ENCODE measurements at places on chromosomes 5 and 9.

GRCh38 chr9:79610791-79611614, 39.2 kb downstream of the TLE4 start:
- peak overlapping the region; percentile 29 for H3K4me3 ChIP-seq
- H3K4me1 ChIP-seq: peaks cover 45% of the 10 kb centered on the region
- no peaks in the 10 kb centered on the region for H3K27me3 ChIP-seq
- peak overlapping the region; percentile 91 for H3K27ac ChIP-seq
- H3K36me3 ChIP-seq: 0 out of 2 replicates have a peak, but pooled peaks cover 12% of the 10 kb centered on the region

- no peak for DNase-seq
- peaks cover 55% of the 10 kb centered on the region for H3K36me3 ChIP-seq
- H3K4me1 ChIP-seq: peaks cover 36% of the 10 kb centered on the region
- H3K27ac ChIP-seq: no peak overlapping the region
- H3K4me3 ChIP-seq: no peak overlapping the region
- H3K27me3 ChIP-seq: no peaks in the 10 kb centered on the region
Observed at GRCh38 chr9:133057006-133057405, 4.8 kb upstream of the CEL start.

DNA sequence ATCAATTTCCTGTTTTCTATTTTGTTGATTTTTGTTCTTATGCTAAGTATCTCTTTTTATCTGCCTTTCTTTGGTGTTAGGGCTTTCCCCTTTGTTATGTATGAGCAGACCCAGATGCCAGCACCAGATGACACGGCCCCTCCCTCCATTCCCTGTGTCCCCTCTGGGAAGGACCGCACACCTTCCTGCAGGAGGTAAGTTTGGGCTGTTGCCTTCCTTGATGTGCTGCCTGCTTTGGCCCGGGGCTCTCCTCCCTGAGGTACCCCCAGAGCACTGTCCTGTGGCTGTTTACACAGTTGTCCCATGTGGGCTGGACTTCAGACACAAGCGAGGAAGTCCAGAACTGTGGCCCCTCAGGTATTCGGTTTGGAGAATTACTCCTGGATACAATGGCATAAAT, 343.8 kb upstream of the IRX1 start:
- no peaks in the 10 kb centered on the region for H3K27me3 ChIP-seq
- no peak overlapping the region for H3K4me3 ChIP-seq
- H3K27ac ChIP-seq: no peak overlapping the region
- H3K4me1 ChIP-seq: no peaks in the 10 kb centered on the region
- DNase-seq: no peak
- H3K36me3 ChIP-seq: no peaks in the 10 kb centered on the region

- no peaks in the 10 kb centered on the region for H3K27me3 ChIP-seq
- H3K4me3 ChIP-seq: no peak overlapping the region
- H3K4me1 ChIP-seq: no peaks in the 10 kb centered on the region
- no peak overlapping the region for H3K27ac ChIP-seq
- no peak for DNase-seq
Observed at GRCh38 chr5:36701085-36701698, 94.8 kb downstream of the SLC1A3 start.

DNA sequence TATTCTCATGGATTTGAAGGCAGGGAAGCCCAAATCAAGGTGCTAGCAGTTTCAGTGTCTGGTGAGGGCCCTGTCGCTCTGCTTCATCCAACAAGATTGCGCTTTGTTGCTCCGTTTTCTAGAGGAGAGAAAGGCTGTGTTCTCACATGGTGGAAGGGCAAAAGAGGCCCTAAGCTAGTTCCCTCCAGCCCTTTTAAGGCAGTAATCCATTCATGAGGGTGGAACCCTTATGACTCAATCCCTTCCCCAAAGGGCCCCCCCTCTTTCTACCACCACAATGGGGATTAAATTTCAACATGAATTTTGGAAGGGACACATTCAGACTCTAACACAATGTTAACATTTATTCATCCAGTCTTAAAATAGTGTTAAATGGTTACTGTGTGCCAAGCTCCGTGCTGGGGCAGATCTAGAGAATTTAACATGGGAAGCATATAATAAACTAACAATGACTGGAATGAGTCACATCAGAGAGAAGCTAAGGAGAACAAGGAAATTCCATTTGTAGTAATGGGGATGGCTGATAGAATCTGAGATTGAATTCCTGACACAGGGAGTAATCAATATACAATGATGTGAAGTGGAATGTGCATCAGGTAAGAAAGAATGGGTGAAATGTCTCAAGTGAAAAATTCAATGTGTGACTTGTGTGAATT, 382.8 kb upstream of the ZNF608 start:
- H3K4me3 ChIP-seq: no peak overlapping the region
- peaks cover 7% of the 10 kb centered on the region for H3K4me1 ChIP-seq
- no peaks in the 10 kb centered on the region for H3K27me3 ChIP-seq
- H3K36me3 ChIP-seq: no peaks in the 10 kb centered on the region
- H3K27ac ChIP-seq: no peak overlapping the region

Data from SJCRH30 (cell line).